Mesenchymal stem cell (in vitro differentiated cells and primary cell): ENCODE measurements at places on chromosomes 13 and 19.

DNA sequence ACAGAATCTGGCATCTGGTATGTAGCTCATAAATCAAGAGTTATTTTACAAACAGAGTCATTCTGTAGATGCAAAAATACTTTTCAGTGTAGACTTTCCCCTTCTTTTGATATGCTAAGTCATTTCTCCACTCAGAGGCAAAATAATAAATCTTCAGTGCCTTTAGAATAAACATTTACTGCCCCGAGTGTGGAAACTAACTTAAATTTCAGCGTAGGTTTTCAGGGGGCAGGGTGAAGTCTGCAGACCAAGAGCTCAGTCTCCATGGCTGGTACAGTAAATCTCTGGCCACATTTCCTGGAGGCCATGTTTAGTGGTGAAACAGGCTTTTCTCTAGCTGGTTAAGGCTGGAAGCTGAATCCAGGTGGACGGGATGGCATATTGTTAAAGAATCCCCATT, 13.1 kb upstream of the ADPRHL1 start:
- peak; percentile 16 for DNase-seq

DNA sequence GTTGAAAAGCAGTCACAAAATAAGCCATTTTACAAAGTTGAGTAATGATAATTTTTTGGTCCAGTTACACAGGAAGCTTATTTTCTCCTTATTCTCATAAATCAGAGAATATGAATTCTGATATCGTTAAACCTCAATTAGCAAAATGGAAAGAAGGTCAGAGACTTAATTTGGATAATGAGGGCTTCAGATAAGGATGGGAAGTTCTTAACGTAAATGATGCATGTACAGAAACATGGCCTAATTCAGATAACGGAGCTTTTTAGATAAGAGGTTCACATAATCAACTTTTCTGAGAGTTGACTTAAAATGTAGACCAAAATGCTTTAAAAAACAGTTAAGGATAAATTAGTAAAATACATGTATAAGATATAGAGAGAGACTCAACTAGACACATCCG, 746.3 kb upstream of the SLC10A2 start:
- no peak for DNase-seq

DNA sequence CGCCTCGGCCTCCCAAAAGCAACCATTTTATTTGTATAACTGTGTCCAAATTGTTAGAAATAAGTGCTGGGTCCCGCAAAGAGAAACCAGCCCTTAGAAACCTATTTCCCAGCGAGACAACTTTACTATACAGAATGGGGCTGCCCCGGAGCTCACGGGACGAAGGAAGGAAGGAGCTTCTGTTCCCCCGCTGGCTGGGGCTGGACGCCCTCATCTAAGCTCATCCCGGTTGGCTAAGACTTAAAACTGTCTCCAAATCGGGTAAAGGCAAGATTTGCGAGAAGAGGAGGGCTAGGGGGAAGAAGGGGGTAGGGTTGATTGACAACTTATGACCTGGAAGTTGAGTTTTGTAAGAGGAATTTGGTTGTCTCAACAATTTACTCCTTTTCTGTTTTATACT, 12.3 kb upstream of the BSG start:
- DNase-seq: no peak

DNA sequence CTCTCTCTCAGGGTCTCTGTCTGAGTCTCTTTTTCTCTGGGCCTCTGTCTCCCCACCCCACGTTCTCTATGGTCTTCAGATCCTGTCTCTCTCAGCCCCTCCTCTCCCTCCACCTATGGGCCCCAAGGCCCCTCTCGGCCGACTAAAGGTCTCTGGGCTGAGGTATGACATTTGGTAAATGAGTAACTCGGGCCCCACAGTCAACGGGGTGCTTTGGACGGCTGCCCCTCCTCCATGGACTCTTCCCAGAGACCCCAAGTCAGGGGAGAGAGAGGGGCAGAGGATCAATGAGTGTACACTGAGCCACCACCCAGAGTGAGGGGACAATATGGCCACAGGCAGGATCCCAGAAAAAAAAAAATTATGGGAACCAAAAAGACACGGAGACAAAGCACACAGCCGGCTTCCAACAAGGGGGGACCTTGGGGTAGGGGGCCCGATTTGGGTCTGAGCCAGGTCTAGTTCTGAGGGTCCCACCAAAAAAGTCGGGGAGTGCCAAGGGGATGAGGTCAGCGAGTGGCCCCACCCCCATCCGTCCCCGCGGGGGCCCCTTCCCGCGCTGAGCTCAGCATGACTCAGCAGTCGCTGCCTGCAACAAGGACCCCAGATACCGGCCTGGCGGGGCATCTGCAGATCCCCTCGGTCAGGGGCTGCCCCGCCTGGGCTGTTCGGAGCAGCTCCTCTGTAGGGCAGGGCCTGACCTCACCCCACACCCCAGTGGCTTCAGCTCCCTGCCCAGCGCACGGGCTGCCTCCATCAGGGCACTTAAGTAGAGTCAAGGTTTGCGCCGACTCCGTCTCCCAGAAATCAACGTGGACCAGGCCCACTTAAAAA, 1.5 kb upstream of the FTL start:
- peak; percentile 86 for DNase-seq

- DNase-seq: no peak
Observed at GRCh38 chr13:82938644-82939043, 943.6 kb downstream of the SLITRK1 start.

- peak; percentile 12 for DNase-seq
Observed at GRCh38 chr13:26280295-26280694, 26.4 kb downstream of the CDK8 start.

DNA sequence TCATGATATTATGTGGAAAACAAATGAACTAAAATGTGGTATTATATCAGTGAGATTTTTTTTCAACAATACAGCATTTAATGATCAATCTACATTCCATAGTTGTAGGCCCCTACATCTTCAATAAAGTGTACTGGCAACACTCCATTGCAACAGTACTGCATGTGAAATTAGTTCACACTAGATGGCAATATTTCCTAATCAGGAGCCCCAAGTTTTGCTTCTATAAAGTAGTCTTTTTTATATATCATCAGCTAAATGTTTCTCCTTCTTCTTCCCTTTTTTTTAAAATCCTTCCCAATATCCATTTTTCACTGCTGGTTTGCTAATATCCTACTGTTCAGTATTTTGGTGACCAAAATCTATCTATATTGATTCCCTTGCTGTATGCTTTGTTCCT, 528.3 kb upstream of the ATXN8OS start:
- DNase-seq: peak; percentile 27

GRCh38 chr13:70183041-70183440, 74.8 kb upstream of the KLHL1 start:
- DNase-seq: peak; percentile 70

DNA sequence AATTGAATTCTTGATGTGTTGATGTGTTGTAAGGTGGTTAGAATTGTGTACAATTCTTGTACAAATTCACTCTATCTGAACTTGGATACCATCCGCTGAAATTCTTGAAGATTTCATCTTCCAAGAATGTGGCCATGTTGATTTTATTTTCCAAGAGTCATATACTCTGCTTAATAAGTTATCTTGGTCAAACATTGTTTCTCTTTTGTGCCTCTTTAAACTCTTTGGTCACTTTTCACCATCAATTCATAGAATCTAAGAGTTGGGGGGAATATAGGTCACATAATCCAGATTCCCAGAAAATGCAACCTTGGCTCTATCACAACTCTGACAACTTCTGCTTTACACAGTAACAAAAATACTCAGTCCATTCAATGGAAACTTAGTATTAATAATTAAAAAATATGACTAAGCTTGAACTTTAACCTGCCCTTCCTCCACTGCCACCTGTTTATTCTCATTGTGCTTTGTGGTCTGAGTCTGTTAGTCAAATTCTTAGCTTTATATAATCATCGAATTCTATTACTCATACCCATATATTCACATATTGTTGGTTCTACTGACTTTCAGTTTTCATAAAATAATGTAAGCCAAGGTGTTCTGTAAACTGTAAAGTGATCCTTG, 373.2 kb downstream of the LMO7 start:
- peak; percentile 32 for DNase-seq

DNA sequence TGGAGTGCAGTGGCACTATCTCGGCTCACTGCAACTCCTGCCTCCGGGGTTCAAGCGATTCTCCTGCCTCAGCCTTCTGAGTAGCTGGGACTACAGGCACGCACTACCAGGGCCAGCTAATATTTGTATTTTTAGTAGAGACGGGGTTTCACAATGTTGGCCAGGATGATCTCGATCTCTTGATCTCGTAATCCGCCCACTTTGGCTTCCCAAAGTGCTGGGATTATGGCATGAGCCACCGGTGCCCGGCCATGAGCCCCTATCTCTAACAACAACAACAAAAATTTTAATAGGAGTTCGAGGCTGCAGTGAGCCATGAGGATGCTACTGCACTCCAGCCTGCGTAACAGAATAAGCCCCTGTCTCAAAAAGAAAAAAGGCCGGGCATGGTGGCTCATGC, 5.0 kb downstream of the AP1M2 start:
- no peak for DNase-seq

DNA sequence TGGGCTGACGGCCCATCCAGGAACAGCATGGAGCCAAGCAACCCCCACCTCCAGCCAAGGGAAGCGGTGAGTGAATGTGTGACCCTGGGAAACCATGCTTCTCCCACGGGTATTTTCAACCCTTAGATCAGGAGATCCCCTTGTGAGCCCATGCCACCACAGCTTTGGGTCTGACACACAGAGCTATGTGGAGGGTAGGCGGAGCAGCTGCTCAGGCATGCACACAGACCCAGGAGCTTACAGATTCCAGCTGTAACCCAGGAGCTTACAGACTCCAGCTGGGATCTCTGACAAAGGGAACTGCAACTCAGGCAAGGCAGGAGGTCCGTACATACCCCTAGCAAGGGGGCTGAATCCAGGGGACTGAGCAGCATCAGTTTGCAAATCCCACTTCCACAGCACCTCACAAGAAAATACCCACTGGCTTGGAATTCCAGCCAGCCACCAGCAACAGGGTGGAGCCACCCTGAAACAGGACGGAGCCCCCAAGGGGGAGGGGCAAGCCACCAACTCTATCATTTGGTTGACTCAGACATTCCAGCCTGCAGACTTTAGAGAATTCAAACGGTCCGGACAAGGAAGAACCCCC, 40.8 kb upstream of the RFXAP start:
- DNase-seq: peak; percentile 75

DNA sequence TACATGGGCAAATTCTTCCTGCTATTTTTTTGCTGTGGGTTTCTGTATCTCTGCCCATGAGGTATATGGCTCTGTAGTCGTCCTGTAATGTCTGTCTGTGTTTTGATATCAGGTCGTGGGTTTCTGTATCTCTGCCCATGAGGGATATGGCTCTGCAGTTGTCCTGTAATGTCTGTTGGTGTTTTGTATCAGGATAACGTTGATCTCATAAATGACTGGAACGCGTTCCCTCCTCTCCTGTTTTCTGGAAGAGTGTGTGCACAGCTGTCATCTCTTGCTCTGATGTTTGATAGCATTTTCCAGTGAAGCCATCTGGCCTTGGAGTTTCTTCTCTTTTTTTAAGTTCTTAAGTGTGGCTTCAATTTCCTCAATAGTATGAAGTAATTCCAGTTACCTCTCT, 57.2 kb downstream of the SOX1 start:
- no peak for DNase-seq

GRCh38 chr19:6032827-6033226, 54.9 kb upstream of the RANBP3 start:
- DNase-seq: no peak

- DNase-seq: no peak
Observed at GRCh38 chr13:75422028-75422427, 59.9 kb downstream of the TBC1D4 start.

- no peak for DNase-seq
Observed at GRCh38 chr13:26257049-26257448, 3.1 kb downstream of the CDK8 start.

DNA sequence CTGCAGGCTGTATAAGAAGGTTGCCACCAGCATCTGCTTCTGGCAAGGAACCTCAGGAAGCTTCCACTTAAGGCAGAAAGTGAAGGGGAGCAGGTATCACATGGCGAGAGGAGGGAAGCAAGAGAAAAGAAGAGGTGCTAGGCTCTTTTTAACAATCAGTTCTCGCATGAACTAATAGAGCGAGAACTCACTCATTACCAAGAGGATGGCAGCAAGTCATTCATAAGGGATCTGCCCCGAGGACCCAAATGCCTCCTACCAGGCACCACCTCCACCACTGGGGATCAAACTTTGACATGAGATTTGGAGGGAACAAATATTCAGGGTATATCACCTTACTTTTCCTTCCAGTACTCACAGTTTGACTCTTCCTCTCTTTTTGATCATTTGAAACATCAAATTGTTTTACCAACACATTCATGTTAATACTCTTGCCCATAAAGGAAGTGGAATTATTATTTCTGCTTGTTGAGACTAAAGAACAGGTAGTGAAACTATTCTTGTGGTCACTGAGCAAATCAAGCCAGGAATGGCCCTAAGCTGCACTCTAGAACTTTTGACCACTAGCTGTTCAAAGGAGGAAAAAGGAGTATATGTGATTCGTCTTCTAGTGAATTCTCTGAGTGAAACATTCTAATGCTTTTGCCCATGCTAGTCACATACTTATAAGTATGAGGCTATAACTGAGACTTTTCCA, 45.0 kb downstream of the LACC1 start:
- no peak for DNase-seq

DNA sequence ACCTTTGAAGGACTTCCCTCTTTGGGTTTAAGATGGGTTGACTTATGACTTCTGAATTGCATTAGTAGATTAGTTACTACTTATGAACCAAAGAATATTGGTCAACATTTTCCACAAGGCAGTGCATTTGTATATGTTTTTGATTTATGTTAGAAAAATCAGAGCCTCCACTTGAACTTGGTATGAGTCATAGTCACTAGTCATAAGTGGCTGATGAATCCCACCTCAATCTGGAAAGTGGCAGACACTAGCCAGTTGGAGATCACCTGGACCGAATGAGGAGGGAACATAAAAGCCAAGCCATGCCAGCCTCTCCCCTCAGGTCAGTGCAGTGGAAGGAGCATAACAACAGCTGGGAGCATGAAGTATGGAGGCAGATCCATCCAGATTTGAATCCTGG, 39.3 kb upstream of the SPART start:
- DNase-seq: peak; percentile 11

- no peak for DNase-seq
Observed at GRCh38 chr13:49908637-49909036, 27.5 kb downstream of the SPRYD7 start.

GRCh38 chr19:35352177-35352447, 4.4 kb downstream of the FFAR1 start:
- DNase-seq: no peak

- DNase-seq: no peak
Observed at GRCh38 chr19:13210339-13210775, 60.1 kb downstream of the IER2 start.

DNA sequence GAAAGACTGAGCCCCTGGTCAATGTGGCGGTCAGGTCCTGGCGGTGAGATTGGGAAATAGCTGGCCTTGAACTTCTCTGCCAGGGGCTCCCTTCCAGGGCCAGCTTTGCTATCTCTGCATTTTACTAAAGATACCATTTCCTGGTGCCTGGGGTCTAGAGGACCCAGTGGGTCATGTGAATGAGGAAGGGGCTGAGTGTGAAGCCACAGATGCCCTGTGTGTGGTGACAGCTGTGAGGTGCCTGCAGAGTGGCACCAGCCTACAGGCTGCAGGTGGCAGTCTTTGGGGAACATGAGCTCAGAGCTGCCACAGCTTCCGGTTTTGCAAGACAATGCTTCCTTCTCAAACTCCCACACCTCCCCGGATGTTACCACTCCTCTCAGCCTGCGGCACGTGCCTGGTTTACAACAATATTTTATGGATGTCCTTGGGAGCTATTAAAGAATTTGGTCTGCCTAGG, 5.2 kb upstream of the MLNR start:
- no peak for DNase-seq

GRCh38 chr13:107296804-107297203, 728.9 kb upstream of the ARGLU1 start:
- no peak for DNase-seq

GRCh38 chr13:34420702-34421346, 521.2 kb upstream of the NBEA start:
- DNase-seq: no peak
